ENCODE measurements at places on chromosomes 3 and 15. TPM values are rescaled to one million over a fixed set of nuclear protein-coding genes. Genes with fewer than 3 reads are reported as not detected.

GRCh38 chr15:24761704-24762302 lies 86.2 kb downstream of the NPAP1 start:
- DNase-seq = peak; percentile 51

DNA sequence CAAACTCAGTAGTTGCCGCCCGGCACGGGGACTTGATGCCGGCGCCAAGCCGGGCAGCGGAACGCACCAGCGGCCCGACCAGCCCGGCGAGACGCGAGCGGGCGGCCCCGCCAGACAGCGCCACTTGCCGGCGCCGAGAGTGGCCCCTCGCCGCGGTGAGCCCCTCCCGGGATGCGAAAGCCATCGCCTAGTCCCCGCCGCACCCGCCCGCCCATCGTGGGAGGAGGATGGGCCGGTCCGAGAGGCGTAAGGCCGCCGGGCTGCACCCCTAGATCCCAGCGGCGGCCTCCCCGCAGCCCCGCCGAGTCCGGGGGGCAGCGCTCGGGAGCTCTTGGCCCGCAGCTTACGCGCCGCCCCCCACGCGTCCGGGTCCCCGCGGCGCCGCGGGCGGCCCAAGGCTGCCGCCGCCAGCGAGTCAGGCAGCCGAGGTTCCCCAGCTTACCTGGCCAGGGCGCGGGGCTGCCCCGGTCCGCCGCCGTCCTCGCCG lies 609 bp downstream of the GOLGA8A start:
- DNase-seq = peak; percentile 69

- no peak for DNase-seq
These were observed 75.5 kb upstream of the TRA2B start for GRCh38 chr3:186013312-186013711.

DNA sequence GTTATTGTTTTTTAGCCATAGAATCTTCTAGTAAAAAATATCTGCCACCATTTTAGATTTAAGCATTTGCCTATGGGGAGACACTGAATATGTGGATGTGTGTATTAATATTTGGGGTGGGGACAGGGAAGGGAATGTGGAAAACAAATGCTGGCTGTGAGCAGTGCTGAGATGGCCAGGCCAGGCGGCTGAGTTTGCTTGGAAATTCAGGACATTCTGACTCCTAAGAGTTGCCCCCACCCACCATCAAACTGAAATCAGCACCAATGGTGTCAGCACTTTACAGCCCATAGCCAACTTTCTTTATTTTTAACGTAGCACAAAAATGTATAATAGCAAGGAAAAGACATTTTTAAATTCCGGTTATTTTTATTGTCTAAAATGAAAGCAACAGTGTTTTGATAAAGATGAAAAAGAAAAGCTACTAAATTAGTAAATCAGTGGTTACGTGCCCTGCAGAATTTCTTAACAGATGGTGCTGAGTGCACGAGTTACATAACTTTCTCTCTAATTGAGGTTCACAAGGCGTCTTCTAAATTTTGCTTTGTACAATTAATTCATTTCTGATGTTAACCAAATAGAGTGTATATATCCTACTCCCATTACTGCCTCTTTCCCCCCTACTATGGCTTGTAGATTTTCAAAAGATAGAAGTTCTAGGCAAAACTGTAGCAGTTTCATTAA lies 34.0 kb downstream of the B3GALNT1 start:
- no peak for DNase-seq

- DNase-seq = no peak
These were observed 44.4 kb upstream of the TMC3 start for GRCh38 chr15:81418444-81418843.

- peak; percentile 80 for DNase-seq
These were observed 159.8 kb downstream of the THSD4 start for GRCh38 chr15:71275098-71275497.

MORC1 gene
- not detected for total RNA-seq

- no peak for DNase-seq
These were observed 74.2 kb downstream of the GTF2E1 start for GRCh38 chr3:120816728-120817127.

GRCh38 chr15:80423215-80423614 lies 19.0 kb downstream of the ARNT2 start:
- peak; percentile 21 for DNase-seq

DNA sequence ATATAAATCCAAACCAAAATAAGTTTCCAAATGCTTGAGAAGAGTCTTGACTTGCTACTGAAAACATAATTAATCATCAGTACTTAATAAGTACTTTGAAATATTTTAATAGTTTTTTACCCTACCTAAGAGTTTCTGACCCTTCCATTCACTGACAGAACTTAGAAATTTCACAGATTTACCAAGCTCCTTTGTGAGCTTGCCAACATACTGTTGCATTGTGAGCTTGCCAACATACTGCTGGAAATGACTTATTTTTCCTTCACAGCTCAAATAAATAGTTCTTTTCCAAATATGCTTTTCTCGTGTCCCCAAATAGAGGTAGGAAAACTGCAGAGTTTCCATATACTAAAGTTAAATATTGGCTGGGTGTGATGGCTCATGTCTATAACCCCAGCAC lies 9.6 kb upstream of the AADAC start:
- no peak for DNase-seq

CTXN2 gene
- not detected for total RNA-seq

CASR gene
- not detected for total RNA-seq

CEMIP gene
- total RNA-seq = 213 TPM

DNA sequence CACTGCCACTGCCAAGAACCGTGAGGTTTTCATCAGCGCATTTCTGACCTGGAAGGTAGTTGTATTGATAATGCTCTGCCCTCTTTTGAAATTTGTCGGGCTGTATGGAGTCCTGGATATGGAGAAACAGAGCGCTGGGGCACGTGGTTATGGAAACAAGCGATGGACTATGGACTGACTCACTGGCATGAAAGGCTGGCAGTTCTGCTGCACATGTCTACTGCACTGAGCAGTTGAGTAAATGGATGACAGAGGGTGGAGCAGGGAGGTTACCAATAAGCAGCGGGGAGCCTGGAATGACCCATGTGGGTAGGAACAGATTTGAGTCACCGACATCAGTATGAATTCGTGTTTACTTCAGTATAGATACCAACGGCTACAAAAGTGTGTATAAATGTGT lies 429.5 kb downstream of the OCA2 start:
- no peak for DNase-seq

GOLGA8T gene
- total RNA-seq = not detected

NRG4 gene
- not detected for total RNA-seq

DNA sequence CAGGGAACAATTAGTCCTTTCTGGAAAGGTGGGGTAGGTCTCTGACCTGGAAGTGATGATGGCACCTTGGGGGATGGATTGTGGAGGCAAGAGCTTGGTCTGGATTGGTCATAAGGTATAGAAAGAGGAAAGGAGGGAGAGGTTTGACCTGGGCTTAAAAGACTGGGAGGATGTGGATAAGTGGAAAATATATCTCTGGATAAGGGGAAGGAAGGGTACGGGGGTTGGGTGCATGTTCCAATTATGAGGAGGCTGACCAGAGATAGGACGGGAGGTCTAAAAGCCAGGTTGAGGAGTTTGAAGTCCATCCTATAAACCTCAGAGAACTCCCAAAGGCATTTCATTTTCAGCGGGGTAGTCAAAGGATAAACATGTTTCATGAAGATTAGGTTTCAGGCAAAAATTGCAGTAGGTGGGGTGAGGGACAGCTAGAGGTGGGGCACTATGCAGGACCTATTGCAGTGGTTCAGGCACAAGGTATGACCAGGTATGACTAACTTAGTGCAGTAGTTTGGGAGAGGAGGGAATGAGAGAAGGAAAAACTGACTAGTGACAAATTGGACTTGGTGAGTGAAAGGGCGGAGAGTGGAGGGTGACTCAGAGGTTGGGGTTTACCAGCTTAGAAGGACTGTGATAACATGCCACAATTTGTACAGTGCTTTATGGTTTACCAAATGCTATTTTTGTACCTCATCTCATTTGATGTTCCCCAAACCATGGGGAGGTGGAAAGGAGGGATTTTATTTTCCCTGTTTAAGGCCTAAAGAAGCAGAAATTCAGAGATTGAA lies 10.7 kb downstream of the PDE8A start:
- DNase-seq = peak; percentile 90

HTR3E gene
- not detected for total RNA-seq

ACTC1 gene
- 21.4 TPM for total RNA-seq

DNA sequence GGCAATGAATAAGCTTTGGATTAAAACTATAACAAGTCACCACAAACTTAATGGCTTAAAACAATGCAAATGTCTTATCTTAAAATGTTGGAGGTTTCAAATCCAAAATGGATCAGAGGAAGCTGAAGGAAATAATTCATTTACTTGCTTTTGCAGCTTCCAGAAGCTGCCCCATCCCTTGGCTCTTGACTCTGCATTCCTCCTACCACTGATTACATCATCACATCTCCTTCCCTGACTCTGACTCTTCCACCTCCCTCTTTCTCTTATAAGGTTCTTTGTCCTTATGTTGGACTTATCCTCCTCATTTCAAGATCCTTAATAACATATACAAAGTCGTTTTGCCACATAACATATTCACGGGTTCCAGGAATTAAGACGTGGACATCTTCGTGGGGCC lies 982.8 kb upstream of the ROBO1 start:
- peak; percentile 25 for DNase-seq

TMEM207 gene
- total RNA-seq = not detected

DNA sequence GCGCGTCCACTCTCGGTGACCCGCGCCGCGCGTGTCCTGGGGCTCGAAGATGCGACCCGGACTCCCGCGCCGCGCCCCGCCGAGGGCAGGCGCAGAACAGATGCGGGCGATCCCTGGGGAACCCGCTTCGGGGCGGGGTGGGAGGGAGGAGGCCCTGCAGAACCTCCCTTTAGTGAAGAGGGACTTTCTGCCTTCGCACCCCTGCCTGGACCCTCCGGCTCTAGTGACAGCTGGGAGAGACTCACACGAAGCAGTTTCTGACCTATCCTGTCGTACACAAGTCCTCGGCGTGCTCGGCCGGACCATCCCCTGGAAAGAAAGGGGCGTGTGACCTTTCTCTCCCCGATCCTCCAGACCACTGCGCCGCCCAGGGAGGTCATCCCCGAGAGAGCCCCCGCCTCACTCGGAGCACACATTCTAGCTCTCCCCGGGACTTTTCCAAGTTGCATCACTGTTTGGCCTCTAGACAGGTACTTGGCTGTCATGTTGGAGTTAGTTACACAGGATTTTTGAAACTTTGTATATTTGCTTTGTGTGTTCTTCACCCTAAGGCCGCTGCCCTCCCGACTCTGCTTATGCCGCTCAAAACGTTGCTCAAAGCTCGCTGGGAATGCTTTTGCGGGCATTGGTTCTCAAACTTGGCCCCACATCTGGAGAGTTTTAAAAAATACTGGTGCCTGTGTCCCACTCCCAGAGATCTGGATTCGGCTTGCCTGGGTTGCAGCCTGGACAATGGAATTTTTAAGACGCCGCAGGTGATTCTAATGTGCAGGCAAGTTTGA lies 582 bp downstream of the CGNL1 start:
- DNase-seq = peak; percentile 39

TRIM42 gene
- total RNA-seq = not detected

DNA sequence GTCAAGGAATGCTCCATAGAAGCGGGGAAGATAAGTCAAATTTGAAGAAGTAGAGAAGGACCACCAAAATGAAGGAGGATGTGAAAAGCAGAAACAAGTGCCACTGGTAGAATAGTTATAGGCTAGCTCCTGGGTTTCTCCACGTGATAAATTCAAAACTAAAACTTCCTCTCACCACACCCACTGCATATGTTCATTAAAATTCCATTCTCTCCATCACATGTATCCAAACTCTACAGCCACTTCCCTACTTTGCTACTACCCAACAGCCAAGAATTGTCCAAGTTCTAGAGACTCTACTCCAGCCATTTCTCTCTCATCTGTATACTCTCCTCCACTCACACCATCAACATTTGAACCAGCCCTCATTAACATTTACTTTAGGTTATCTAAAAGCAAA lies 60.5 kb downstream of the COL8A1 start:
- DNase-seq = no peak

DNA sequence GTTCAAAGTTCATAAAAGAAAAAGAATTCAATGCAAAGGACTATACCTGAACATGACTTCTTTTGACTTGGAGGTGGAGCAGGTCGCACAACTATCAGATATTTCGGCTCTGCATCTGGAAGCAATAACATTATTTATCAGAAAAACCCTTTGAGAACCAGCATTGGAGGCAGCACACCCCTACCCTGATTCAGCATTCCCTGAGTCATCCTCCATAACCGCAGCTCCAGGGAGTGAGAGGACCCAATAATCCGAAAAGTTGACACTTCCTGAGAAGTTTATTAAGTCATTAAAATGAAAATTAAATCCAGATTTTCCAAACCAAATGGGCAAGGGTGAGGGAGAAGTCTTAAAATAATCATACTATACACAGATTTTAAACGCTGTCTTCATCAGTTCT lies 90.6 kb downstream of the ABI3BP start:
- peak; percentile 86 for DNase-seq

DNA sequence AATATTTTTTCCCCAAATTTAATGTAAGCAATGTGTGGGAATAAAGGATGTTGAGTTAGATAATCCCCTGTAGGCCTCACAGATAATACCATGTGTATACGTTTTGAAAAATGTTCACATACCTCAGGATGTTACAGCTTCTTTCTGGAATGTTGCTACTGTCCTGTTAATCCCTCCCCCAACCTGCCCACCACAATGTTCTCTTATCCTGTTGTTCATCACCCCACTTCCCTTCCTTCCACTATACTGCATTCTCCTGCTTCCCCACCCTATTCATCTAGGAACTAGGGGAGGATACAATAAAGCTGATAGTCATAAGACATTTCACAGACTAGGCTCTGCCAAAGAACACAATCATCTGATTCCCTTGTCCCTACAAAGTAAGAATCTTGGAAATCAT lies 92.1 kb downstream of the IGF2BP2 start:
- peak; percentile 85 for DNase-seq

DNA sequence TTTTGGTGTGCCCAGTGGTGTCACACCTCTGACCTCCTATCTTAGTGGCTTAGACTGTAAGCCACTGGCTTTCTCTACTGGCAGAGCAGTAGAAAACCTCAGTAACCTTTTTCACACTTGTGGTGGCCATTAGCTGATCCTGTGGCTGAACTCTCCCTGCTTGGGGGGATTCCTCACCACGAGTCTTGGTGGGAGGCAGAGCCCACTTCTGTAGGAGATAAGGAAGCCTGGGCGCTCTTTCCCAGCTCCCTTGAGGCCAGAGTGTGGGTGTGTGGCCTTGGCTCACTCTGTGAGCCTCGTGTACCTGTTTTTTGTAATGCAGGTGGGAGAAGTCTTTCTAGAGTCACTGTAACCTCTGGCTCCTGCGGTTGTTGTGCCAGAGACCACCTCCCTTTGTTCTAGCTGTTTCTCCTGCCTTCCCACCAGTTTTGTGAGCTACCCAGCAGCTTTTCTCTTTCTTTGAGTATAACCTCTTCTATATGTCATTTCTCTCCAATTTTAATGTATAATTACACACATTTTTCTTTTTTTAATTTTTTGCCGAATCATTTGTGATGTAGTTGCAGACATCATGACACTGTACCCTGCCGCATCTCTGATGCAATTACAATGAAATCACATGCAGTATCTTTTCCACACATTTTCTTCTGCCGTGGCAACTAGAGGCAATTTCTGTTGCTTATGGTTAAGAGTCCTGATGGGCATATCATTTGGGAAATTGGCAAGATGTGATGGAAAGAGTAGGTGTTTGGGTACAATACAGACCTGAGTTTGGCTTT lies 13.8 kb downstream of the XCR1 start:
- no peak for DNase-seq

LDHAL6B gene
- total RNA-seq = not detected

SPTBN5 gene
- total RNA-seq = 0.11 TPM

SNX4 gene
- 31.6 TPM for total RNA-seq
